Smooth muscle cell of the brain vasculature (primary cell): ENCODE measurements at places on chromosomes 2 and 18.

GRCh38 chr18:39752351-39752750, 2186.8 kb upstream of the CELF4 start:
- DNase-seq, result no peak

DNA sequence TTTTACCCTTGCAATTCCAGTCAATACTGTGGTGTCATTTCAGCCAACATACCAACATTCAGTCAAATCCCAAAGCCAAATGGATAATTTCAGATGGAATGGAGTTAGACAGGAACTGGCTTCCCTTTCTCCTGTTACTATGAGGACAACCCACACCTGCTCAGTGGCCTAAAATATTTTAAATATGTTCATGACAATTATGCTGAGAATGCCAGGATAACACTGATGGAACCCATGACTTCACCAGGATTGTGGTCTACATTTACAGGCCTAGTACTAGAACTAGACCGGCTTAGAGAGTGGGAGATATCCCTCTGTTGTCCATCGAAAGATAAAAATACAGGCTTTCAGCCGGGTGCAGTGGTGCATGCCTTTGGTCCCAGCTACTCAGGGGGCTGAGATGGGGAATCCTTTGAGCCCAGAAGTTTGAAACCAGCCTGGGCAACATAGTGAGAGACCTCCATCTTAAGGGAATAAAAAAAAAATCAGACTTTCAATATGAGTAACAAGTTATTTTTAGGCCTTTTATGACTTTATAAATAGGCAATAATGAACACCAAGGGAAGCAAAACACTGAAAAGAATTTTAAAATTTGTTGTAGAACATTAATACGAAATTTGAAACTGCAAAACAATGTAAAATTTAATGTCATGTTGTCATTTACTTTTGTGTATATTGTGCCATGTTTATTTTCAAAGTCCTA, 14.2 kb downstream of the GPATCH11 start:
- DNase-seq, result no peak

- DNase-seq, result no peak
Measured at GRCh38 chr2:65057391-65058052, 1.3 kb downstream of the CEP68 start.

DNA sequence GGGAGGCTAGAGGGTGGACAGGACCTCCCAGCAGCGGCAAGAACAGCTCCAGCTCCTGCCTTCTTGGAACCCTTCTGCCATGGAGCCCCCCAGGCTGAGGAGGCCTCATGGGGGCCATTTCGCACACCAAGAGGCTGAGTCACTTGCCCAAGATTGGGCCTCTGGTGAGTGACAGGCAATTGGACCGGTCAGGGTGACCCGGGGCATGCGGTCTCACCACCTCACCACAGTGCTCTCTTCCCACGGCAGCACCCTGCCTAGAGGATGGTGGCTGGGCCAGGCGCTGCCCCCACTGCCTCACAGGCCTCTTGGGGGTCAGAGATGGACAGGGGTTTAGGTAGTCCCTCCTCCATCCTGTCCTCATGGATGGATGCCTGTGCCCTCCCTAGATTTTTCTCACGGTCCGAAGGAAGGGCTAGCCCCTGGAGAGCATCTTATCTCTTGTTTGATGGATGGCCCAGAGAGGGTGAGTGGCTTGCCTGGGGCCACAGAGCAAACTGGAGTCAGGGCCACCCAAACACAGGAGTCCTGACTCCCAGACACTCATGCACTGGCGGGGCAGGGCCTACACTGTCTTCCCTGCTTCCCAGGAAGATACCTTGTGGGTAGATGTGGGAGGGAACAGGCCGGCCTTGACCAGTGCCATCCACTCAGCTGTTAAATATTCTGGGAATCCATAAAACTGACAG, 119.2 kb downstream of the INHBB start:
- no peak for DNase-seq

DNA sequence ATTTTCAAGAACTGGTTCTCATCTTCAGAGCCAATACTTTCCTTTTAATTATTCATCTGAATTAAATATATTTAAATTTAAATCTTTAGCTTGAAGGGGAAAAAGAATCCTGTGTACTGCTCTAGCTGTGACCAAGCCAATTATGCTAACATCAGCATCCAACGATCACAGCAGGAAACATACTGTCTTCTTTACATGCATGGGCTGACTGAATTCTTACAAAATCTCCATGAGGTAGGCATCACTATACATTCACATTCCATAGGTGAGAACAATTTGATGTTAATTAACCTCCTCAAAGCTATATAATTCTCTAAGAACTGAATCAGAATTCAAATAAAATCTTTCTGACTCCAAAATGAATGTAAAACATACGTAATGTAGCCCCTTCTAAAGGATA, 118.8 kb upstream of the MAP2 start:
- no peak for DNase-seq

- DNase-seq, result no peak
Measured at GRCh38 chr2:207327513-207327912, 161.8 kb upstream of the KLF7 start.

GRCh38 chr2:152825834-152826233, 107.4 kb downstream of the ARL6IP6 start:
- no peak for DNase-seq

- no peak for DNase-seq
Measured at GRCh38 chr2:13638181-13638580, 921.4 kb downstream of the TRIB2 start.

DNA sequence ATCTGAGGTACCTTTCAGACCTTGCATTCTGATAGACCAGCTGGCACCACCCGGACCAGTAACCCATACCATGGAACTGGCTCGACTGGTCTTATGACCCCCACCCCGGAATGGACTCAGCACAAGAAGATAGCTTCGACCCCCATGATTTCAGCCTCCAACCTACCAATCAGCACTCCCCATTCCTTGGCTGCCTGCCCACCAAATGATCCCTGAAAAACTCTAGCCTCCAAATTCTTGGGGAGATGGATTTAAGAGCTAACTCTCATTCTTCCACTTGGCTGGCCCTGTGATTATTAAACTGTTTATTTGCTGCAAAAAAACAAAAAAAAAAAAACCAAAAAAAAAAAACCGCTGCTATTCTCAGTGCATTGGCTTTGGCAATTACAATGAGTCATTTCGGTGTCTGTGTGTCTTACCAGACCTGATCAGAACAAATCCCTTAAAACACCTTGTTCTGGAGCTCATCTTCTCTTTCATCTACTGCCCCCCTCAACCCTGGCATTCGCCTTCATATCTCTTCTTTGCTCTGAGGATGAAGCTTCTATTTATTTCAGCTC, 60.1 kb upstream of the KIF5C start:
- no peak for DNase-seq

- no peak for DNase-seq
Measured at GRCh38 chr2:165698444-165698884, 95.6 kb downstream of the GALNT3 start.

GRCh38 chr2:48205137-48205798, 299.0 kb upstream of the FBXO11 start:
- DNase-seq, result no peak

DNA sequence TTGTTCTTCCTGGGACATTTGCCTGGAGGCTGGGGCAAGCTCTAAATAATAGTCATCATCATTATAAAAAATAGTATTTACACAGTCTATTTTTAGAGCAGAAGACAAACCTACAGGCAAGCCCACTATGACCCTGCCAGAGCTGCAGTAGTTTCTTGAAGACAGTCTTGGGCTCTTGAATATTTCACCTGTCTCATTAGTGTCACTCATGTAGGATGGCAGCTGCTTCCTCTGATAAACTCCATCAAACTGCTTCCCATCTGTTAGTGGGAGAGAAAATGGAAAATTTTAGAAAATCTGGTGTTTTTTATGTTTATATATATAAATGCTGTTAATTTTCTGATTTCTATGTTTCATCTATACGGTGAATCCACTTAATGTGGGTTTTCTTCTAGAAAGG, 8.5 kb upstream of the CYRIA start:
- DNase-seq, result no peak

DNA sequence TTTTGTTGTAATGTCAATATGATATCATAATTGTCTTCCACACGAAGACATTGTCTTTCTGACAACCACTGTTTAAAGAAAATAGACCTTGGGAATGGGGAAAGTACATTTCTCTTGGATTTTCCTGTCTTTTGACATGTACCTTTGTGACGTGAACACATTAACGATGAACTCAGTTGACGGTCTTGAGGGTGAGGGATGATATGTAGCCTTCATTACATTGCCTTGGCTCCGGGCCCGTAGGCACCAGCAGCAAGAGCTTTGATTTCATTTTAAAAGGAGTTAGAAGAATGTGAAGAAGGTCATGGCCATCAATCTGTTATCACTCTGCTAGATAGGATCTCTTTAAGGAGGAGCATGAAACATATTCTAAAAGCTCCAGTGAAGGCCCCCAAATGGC, 80.9 kb downstream of the LYPD6B start:
- DNase-seq, result no peak

GRCh38 chr18:51861046-51861445, 479.0 kb upstream of the DCC start:
- DNase-seq, result no peak

DNA sequence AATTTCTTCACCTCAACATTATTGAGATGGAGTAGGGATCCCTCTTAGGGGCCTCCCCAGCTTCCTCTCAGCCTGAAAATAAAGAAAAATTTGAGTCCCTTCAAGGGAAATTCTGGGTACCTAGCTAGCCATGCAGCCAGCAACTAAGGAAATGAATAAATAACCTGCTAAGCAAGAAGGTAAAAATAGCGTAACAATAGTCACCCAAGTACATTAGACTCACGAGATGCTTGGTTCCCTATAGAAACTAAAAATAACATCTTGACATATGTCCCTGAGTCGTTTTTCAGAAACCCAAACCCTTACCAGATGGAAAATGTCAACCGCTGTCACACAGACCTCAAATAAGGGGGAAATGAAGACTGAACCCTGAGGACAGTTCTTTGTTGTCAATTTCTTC, 51.9 kb downstream of the CACNB4 start:
- no peak for DNase-seq

DNA sequence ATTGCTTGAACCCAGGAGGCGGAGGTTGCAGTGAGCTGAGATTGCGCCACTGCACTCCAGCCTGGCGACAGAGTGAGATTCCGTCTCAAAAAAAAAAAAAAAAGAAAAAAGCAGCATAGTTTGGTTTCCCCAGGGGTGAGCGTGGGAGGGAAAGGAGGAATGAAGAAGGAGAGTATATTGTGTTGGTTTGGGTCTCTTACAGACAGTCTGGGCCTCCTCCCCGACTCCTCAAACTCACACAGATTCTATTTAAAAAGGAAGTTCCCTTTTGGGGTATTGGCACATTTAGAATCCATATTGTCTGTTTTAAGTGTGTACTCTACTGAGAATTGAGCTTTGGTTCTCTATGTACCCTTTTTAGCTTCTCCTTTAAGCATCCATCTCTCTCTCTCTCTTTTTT, 27.4 kb upstream of the SLC20A1 start:
- DNase-seq, result no peak

- no peak for DNase-seq
Measured at GRCh38 chr18:67068608-67069007, 447.9 kb downstream of the DSEL start.

GRCh38 chr2:123566291-123566946, 458.7 kb upstream of the CNTNAP5 start:
- DNase-seq, result no peak

GRCh38 chr18:38951633-38952032, 1386.0 kb upstream of the CELF4 start:
- DNase-seq, result no peak

GRCh38 chr18:48819276-48819675, 131.5 kb downstream of the SMAD7 start:
- no peak for DNase-seq

DNA sequence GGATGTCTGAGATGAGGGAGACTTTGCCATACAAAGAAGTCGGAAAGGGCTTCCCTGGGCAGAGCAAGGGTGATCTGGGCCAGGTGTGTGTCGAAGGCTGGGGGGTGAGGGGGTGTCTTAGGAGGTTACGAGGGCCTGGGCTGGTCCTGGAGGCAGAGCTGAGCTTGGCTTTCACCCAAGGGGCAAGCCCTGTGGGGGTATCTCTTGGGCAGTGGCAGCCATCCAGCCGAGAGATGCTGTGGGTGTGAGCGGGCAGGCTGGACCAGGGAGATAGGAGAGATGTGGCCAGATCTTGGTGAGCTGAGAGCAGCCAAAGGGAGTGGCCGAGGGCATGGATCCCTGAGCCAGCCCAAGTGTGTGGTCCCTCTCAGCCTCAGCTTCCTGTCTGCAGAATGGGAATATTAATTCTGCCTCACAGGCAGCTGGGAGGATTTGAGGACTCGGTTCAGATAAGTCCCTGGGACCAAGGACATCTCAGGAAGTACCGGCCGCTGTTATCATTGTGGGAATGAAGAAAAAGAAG, 33.0 kb downstream of the MAL start:
- DNase-seq, result no peak

DNA sequence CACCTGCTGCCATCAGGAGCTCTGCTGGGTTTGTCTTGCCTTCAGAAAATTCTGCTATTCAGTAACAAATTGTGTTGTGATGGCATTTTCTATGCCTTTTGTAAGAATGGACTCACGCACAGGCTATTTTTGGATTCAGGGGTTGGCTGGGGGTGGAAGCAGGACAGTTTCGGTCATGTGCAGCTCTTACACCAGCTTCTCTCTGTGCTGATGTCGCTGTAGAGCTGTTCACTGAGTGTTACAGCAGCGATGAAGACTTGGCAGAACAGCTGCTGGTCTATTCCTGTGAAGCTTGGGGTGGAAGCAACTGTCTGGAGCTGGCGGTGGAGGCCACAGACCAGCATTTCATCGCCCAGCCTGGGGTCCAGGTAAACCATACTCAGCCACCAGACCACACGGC, 49.2 kb downstream of the TRPM8 start:
- no peak for DNase-seq

DNA sequence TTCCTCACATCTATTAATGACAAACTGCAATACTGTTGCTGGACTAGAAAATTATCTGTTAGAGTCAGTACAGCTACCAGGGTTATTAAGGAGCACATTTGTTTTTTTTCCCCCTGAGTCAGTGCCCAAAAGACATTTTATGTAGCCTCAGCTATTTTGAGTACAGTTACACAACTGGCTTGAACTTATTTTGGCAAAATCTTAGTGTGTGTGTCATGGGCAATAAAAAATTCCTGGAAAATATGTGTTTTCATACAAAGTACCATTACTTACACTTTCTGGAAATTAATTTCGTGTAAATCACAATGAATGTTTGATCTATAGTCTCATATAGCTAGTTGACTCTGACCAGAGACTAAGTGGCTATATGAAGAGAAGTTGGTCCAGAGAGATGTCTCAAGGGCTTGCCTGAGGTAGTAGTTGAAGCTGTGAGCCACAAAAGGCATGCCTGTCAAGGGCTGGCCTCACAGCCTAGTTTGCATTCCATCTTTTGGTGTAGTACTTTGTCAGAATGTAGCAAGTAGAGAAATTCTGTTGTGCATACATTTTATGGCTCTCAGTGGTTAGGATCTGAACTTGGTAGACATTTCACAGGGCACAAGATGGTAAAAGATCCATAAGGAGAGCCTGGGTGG, 283.4 kb downstream of the MTX2 start:
- DNase-seq, result no peak
